ENCODE measurements at places on chromosomes 7 and 10. TPM values are rescaled to one million over a fixed set of nuclear protein-coding genes. Genes with fewer than 3 reads are reported as not detected.

The OPALIN gene
- total RNA-seq = not detected

The FAM241B gene
- 0.98 TPM for total RNA-seq

The LEP gene
- total RNA-seq = 7.4 TPM

The CFAP58 gene
- total RNA-seq = 0.49 TPM

The MMD2 gene
- not detected for total RNA-seq

The C7orf33 gene
- total RNA-seq = not detected

The FEZF1 gene
- total RNA-seq = not detected

The SRRM3 gene
- 9.8 TPM for total RNA-seq

DNA sequence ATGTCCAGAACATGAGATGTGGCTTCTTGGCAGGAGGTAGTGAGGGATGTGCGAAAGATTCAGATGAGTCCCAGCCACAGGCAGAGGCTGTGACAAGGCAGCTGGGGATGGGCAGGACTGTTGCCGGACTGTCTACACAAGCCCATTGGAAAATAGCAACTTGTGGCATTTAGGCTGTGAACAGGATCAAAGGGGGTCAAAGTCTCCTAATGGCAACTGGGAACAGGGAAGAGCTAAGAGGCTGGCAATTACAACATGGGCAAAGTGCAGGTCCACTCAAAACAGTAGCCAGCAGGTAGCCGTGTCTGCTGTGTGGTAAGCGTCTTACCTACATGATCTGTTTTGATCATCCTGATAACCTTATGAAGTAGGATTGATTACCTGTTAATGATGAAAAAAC is 254.2 kb upstream of the ZNF32 start:
- no peak for DNase-seq

- no peak for DNase-seq
Measured at GRCh38 chr10:101145145-101145544, 14.0 kb downstream of the TLX1 start.

DNA sequence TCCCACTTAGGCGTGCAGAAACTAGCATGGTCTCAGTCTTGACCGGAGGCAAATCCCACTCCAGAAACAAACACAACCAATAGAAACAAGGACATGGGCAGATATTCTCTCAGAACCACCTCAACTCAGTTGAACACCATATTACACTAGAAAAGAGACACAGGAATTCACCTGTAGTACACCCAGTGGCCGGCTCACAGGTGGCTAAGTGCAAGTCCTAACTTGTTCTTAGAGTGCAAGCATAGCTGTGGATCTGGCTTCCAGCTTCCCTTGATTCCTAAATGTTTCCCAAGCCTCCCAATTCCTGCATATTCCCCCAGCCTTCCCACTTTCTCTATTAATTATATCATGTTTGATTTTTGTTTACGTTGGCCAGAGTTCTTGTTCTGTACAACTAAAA is 164.4 kb downstream of the TPK1 start:
- no peak for DNase-seq

GRCh38 chr10:68121852-68122251 is 12.6 kb downstream of the MYPN start:
- DNase-seq = no peak

GRCh38 chr10:16852624-16853023 is 35.4 kb upstream of the RSU1 start:
- DNase-seq = no peak

DNA sequence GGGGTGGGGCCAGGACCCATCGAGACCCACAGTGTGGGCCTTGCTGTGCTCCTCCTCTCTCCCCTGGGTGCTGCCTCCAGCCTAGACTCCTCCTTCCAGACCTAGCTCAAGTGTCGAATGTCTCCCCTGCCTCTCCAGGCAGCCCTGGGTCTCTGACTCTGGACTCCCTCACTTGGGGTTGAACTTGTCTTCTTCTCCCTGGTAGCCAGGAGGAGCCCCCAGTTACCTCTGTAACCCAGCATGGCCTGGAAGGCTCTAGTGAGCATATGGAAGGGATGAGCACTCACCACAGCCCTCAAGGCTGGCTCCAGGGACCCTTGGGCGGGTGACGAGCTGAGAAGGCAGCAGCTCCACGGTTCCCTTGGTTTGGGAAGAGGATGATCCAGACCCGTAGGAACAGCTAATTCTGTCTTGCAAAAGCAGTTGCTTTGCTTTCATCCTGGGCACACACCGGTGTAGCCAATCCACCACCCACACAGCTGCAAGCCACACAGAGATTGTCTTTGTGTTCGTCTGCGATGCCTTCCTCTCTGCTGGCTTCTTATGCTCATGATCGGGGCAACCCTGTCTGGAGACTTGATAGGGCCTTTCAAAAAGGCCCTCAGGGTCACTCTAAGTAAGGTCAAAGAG is 52.3 kb upstream of the ANTXRL start:
- DNase-seq = peak; percentile 61

- DNase-seq = no peak
Measured at GRCh38 chr7:150954986-150955518, 23.1 kb downstream of the KCNH2 start.

- DNase-seq = no peak
Measured at GRCh38 chr7:157228864-157229422, 90.2 kb downstream of the UBE3C start.

GRCh38 chr10:34999532-34999931 is 90.6 kb downstream of the CUL2 start:
- no peak for DNase-seq

- DNase-seq = no peak
Measured at GRCh38 chr10:119305860-119306513, 98.6 kb downstream of the GRK5 start.

DNA sequence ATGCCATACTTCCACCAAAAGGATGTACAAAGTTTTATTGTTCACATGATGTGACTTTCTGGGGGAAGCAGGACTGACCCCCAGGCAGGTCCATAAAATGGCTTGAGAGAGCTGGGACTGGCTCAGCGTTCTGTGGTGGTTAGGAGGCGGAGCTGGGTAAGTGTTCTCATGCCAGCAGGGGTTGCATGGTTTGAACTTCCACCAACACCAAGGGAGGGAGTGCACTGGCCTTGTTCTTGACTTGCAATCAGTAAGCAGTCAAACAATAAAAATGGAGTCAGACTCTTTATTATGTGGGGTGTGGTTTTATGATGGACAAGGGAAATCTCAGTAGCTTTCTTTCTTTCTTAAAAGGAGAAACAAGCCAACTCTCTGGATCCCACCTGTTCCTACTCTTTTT is 95.4 kb upstream of the PRR15 start:
- DNase-seq = no peak

GRCh38 chr7:92613214-92613613 is 23.0 kb upstream of the FAM133B start:
- DNase-seq = no peak

GRCh38 chr7:5773661-5774086 is 7.8 kb downstream of the RNF216 start:
- DNase-seq = no peak

DNA sequence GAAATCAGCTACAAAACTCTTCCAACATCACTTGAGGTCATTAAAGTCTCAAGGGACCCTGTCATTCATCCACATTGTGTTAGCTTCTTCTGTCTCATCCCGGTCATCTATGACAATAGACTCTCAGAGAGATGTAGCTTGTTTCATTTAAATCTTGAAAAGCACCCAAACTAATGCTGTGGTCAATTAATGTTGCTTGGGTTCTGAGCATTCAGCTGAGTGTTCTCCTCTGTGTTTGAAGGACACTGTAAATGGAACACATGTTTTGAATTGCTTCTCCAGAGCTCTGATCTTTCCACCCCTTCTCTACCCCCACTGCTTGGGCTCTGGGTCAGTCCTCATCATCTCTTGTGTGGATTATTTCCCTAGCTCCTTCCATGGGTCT is 19.6 kb upstream of the ADD3 start:
- DNase-seq = no peak

DNA sequence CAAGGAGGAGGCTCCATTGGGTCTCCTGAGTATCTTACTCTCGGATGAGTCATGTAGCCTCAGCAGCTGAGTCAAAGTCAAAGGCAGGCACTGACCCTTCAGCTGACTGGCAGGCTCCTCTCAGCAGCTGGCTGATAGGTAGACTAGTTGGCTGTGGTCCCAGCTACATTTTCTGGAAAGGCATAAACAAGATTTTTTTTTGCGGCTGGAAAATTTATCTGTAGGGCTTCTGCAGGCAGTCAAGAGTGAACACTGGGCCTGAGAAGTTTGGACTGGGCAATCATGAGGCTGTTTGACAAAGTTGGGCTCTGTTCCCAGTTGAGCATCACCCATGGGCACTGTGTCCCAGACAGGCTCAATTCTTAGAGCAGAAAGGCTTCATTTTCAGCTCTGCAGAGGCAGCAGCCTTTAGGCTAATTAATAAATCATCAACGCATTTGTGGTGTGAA is 796.2 kb downstream of the CCSER2 start:
- no peak for DNase-seq

- no peak for DNase-seq
Measured at GRCh38 chr10:129949891-129950291, 14.2 kb downstream of the EBF3 start.

- DNase-seq = no peak
Measured at GRCh38 chr10:50990568-50991455, 83.5 kb upstream of the PRKG1 start.

GRCh38 chr7:158663428-158663741 is 41.2 kb downstream of the NCAPG2 start:
- no peak for DNase-seq

DNA sequence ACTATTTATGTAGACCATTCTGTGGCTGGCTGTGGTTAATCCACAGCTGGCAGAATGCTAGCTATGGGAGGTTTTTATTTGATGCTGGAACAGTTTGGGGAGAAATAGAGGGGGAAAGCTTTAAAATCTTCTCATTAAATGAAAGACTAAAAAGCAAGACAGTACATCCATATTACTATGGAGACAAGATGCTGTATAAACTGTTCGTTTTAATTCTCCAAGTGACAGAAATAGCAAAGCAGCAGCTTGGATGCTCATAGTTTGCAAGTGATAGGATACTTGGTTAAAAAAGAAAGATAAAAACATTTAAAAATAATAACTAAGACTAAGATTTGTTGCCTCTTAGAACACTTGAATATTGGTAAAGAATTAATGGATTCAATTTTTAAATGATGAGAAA is 304.9 kb upstream of the KAT6B start:
- no peak for DNase-seq

GRCh38 chr10:14600065-14600464 is 174.6 kb downstream of the FAM107B start:
- no peak for DNase-seq

GRCh38 chr10:130191380-130191779 is 55.2 kb downstream of the GLRX3 start:
- no peak for DNase-seq

GRCh38 chr10:71608819-71609768 is 110.5 kb downstream of the C10orf105 start:
- no peak for DNase-seq

DNA sequence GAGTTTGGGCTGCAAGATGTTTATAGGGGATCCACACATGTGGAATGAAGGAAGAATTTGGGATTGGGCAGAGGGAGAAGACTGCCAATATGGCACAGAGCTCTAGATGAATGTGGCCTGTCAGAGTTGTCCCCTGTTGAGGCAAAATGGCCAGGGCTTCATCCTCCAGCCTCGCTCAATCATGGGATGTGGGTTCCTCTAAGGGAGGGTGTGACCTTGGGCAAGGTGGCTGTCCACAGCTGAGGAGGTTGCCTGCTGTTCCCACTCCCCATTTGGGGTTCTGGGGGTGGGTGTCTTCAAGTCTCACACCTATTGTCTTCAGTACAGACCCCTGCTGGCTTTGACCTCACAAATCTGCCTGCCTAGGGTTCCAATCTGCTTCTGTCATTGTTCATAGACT is 121.6 kb upstream of the FAM204A start:
- DNase-seq = peak; percentile 56

GRCh38 chr7:135204341-135204749 is 7.0 kb downstream of the WDR91 start:
- no peak for DNase-seq

- DNase-seq = no peak
Measured at GRCh38 chr10:24208661-24209431, at the start of gene KIAA1217. Gene KIAA1217, plus strand, starts transcription at chr10:24209138. Its CDS starts 56 bp downstream, at chr10:24209194.

- no peak for DNase-seq
Measured at GRCh38 chr10:23293145-23293724, 51.4 kb downstream of the C10orf67 start.

DNA sequence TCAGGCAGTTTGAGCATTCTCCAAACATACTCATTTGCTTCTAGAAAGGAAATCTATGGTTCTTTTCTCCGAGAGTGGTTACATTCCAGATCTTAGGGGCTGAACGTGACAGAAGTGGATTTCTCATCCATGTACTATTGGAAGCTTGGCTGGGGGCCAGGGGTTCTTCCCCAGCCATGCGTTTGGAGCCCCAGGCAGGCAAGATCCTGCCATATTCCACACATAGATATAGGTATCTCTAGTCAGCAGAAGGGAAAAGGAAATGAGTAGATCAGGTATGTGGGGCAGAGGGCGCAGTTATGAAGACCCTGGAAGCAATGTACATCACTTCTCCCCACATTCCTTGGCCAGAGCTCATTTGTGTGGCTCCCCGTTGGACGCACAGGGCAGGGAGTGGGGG is 299.8 kb downstream of the CCDC3 start:
- no peak for DNase-seq

Data from vagina (tissue), 2 donors.